ENCODE measurements at places on chromosomes 1 and 21. TPM values are rescaled to one million over a fixed set of nuclear protein-coding genes. Genes with fewer than 3 reads are reported as not detected.

Gene PHLDA3
- total RNA-seq: 38.0 TPM

Gene GLRX2
- 15.2 TPM for total RNA-seq

Gene DDX59
- total RNA-seq: 11.1 TPM

Gene ABCB10
- total RNA-seq: 20.4 TPM

Gene NFASC
- 0.46 TPM for total RNA-seq

Gene ST6GALNAC5
- total RNA-seq: 1.5 TPM

Gene HFM1
- 0.32 TPM for total RNA-seq

Gene NECAP2
- total RNA-seq: 164 TPM

Gene AKNAD1
- total RNA-seq: not detected

Gene ICOSLG
- total RNA-seq: 1.3 TPM

Gene TSPEAR
- not detected for total RNA-seq

Gene PRCC
- total RNA-seq: 8.4 TPM

Gene S100A7
- total RNA-seq: not detected

Gene KCNE1
- 0.15 TPM for total RNA-seq

Gene MAP3K6
- total RNA-seq: 6.4 TPM

Gene CD2
- total RNA-seq: not detected

Gene ELAVL4
- total RNA-seq: not detected

Gene SFN
- not detected for total RNA-seq

Gene SHE
- 47.4 TPM for total RNA-seq

Gene ZNF593OS
- total RNA-seq: not detected

Gene FCRLB
- 1.4 TPM for total RNA-seq

Gene SELE
- 2.0 TPM for total RNA-seq

Gene PGBD5
- under 0.01 TPM for total RNA-seq

Gene TTLL10
- total RNA-seq: not detected

Gene BCL2L15
- under 0.01 TPM for total RNA-seq

Gene OLFM3
- under 0.01 TPM for total RNA-seq

Gene NAV1
- total RNA-seq: 12.6 TPM

Gene CFAP74
- total RNA-seq: not detected
